ENCODE measurements at places on chromosomes 11 and 22. TPM values are rescaled to one million over a fixed set of nuclear protein-coding genes. Genes with fewer than 3 reads are reported as not detected.

RIMBP3B gene
- total RNA-seq = not detected

MUC5B gene
- not detected for total RNA-seq

- DNase-seq = no peak
These were observed 12.3 kb upstream of the IGSF9B start for GRCh38 chr11:133969112-133969511.

DNA sequence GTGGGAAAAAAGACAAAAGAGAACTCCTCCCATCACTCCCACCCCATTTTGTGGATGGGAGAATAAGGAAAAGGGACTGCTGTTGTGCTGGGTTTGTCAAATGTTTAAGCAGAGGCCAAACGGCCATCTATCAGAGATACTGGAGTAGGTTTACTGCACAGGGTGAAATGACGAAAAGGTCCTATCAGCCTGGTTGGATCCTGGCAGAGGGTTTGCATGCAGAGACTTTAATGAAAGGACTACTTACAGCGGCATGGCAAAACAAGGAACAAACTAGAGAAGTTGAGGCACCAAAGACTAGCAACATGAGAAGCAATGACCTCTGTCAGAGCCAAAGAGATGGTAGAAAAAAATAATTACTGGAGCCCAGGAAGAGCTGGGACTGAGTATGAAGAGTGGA, 32.2 kb upstream of the HEPHL1 start:
- DNase-seq = no peak

GRCh38 chr11:8732748-8733241, 50.2 kb downstream of the RPL27A start:
- no peak for DNase-seq

DNA sequence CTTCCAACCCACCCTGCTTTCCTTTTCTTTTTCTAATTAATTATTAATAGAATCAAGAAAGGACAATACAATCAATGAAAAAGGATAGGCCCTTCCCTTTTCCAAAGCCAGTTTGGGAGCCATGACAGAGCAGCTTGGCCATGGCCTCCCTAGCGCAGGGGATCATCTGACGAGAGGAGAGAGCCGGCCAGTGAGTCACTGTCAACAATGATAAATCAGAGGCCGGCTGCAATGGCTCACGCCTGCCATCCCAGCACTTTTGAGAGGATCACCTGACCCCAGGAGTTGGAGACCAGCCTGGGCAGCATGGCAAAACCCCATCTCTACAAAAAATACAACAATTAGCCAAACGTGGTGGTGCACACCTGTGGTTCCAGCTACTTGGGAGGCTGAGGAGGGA, 27.5 kb upstream of the KRTAP5-7 start:
- no peak for DNase-seq

DNA sequence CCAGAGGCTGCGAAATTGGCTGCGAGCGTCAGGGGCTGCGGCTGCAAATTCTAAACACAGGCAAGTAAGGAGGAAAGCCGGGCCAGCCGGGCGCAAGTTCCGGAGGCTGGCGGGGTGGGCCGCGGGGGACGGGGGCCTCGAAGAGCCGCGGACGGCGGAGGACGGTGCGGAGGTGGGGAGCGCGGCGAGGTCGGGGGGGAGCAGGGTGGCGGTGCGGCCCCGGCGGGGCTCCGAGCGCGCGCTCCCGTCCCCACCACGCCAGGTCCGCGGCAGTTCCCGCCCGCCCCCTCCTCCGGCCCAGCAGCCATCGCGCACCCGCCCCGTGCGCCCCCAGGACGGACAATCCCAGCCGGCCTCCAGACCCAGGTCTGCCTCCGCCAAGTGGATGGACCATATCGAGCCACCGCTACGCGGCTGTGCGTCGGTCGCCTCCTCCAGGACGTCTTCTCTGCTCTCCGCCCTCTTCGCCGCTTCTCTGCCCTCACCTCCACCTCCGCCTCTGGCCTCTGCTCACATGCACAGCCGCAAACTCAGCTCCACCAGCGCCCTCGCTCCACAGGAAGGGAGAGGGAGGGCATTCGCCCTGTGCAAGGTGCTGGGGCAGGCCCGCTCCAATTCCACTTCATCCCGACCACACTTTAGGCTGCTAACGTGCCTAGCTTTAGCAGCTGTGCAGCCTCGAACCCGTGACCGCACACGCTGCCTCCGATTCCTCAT, 7.2 kb downstream of the ELFN2 start:
- DNase-seq = no peak

DNA sequence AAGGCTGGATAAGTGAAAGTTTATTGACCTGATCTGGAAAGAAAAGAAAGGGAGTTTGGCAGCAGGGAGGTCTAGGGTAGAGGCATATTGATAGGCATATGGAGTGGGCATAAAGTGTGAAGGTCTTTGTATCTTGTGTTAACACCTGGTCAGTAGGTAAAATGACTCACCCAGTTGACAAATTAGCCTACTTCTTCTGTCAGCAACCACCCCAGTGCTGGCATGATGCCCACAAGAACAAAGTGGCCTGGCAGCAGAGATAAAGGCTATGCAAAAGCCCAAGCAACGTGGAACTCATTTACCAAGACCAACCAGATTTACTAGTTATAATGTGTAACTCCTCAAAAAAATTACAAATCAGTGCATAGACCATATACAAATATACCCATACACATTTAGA, 4.9 kb downstream of the OR10A3 start:
- DNase-seq = no peak

DNA sequence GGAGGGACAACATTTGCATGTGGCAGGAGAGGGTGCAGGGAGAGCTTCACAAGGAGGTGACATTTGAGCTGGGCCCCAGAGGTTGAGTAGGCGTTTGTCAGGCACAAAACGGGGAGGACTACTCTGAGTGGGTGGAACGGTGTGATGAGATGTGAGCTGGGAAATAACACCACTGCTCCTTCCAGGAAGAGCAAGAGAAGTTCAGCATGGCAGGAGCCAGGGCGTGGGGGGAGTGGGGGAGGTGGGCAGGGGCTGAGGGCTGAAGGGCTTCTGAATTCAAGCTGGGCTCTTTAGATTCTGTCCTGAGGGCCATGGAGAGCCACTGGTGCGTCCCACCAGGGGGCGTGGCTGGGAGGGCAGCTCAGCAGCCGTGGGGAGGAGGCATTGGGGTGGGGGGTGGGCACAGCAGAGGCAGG, 54.2 kb downstream of the OTOG start:
- DNase-seq = no peak

GRCh38 chr11:69499186-69499917, 17.9 kb downstream of the LINC01488 start:
- DNase-seq = no peak

Measured in omental fat pad (tissue), 4 donors.